NCI-H1694 (cell line): ENCODE measurements at places on chromosomes 12 and 14.
A peak's percentile ranks its signal among the peaks of the same experiment; 100 is the strongest.

GRCh38 chr14:89470401-89470800 lies 53.4 kb upstream of the FOXN3 start:
- no peak for DNase-seq

DNA sequence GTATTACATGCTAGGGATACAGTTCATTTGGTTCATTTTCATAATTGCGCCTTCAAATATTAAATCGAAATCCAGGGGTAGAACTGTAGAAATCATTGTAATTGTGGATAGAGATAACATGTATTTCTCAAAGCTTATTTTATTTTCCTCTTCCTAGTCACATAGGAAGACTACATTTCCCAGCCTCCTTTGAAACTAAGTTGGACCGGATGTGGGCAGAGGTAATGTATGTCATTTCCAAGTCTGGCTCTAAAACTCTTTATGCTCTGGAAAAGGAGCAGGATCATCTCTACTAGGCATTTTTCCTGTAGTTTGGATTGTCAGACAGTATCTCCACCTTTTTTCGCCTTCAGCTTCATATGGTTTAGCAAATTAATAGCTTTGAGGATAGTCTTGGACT lies 70.1 kb upstream of the CRY1 start:
- DNase-seq: no peak

DNA sequence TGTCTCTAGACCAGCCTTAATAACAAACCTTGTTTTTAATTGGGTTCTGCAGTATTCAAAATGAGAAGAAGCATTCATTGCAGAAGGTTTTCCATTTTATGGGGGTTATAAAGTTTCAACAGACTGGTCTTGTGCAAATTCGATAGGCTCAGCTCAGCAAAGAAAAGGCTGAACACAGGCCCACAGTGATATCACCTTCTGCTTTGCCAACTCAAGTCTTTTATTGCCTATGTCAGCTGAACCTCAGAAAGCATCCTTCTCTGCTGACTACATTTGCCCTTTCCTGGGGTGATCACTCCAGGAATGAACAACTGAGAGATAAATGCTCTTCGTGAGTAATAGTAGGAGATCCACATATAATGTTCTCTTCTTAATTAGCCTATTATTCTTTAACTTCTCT lies 134.5 kb upstream of the CCDC175 start:
- no peak for DNase-seq

GRCh38 chr12:108457006-108457733 lies 57.9 kb upstream of the FICD start:
- peak; percentile 70 for DNase-seq

DNA sequence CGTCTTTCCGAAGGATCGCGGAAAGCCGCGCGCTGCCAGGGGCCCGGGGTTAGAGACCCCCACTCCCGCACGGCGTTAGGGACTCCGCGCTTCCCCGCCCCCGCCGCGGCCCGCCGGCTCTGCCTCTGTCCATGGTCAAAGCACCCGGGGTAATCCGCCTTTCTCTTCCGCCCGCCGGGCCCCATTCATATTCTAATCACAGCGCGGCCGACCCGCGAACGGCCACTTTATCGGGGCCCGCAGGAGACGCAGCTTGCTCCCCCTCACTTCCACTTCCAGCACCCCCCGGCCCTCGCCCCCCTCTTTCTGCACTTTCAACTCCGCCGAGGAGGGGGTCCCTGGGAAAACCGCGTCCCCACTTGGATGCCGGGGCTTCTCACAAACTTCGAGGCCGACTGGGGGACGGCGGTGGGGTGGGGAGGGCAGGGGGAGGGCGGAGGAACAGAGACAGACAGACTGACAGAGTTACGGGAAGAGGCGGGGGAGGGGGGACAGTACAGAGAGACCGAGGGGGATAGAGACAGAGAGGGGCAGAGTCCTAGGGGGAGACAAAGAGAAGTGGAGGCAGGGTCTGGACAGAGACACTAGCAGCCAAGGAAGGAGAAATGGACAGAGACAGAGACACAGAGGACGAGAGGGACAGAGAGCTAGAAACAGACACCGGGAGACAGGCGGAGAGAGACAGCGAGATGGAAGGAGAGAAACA lies 1.1 kb upstream of the RFX4 start:
- no peak for DNase-seq

DNA sequence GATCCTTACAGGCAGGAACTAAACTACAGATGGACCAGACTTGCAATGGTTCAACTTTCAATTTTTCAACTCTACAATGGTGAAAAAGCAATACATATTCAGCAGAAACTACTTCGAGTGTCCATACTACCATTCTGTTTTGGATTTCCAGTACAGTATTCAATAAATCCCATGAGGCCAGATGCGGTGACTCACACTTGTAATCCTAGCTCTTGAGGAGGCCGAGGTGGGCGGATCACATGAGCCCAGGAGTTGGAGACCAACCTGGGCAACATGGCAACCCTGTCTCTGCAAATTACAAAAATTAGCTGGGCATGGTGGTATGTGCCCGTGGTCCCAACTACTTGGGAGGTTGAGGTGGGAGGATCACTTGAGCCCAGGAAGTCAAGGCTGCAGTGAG lies 336.1 kb downstream of the MED13L start:
- DNase-seq: no peak

GRCh38 chr14:104632781-104633180 lies 28.2 kb upstream of the TMEM179 start:
- no peak for DNase-seq

DNA sequence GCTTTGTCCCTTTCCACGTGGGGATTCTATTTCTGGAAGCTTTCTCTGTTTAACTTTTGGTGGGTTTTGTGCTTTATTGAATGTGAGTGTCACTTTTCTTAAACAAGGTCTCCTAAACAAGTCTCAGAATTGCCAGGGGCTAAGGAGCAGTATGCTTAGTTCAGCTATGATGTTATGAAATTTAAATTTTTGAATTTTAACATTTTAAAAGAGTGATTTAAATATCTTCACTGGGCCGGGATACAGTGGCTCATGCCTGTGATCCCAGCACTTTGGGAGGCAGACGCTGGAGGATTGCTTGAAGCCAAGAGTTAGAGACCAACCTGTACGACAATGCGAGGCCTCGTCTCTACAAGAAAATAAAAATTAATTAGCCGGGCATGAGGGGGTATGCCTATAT lies 276.2 kb downstream of the ERC1 start:
- DNase-seq: no peak

- no peak for DNase-seq
Measured at GRCh38 chr12:22578328-22578727, 34.0 kb upstream of the C2CD5 start.

DNA sequence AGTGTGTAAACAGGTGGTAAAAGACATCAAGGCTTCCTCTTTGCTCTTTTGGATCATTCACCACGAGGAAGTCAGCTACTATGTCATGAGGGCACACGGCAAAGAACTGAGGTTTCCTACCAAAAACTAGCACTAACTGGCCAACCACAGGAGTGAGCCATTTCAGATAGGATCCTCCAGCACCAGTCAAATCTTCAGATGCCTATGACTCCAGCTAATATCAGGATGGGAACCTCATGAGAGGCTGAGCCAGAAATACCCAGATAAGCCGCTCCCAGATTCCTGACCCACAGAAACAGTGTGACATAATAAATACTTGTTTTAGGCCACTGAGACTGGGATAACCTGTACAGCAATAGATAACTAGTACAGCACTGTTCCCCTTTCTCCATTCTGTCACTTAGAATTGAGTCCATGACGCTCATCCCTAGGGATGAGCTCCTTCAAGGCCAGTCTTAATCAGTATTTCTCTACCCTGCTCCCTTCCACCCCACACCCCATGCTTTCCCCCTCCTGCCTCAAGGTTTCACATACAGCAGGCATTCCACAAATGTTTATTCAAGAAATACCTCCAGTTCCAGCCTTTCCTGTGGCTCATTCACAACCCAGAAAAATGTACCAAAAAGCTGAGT lies 68.4 kb downstream of the PPM1H start:
- DNase-seq: no peak

DNA sequence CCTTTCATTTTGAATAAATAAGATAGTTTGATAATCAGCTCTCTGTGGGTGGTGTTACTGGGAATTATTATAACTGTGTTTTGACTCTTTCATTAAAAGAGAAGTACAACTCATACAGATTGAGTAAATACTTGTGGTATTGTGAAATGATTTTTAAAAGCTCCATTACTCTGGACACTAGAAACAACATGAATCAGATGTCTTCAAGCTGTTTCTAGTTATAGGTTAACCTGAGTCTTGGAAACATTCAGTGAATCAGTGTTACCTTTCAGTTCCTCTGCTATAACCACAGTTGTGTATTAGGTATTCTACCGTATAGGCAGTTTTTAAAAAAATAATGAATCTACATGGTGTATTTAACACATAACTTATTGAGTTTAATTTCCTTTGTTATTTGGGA lies 128.4 kb upstream of the SSTR1 start:
- DNase-seq: no peak

- DNase-seq: no peak
Measured at GRCh38 chr14:69039288-69039628, 60.2 kb upstream of the ACTN1 start.

DNA sequence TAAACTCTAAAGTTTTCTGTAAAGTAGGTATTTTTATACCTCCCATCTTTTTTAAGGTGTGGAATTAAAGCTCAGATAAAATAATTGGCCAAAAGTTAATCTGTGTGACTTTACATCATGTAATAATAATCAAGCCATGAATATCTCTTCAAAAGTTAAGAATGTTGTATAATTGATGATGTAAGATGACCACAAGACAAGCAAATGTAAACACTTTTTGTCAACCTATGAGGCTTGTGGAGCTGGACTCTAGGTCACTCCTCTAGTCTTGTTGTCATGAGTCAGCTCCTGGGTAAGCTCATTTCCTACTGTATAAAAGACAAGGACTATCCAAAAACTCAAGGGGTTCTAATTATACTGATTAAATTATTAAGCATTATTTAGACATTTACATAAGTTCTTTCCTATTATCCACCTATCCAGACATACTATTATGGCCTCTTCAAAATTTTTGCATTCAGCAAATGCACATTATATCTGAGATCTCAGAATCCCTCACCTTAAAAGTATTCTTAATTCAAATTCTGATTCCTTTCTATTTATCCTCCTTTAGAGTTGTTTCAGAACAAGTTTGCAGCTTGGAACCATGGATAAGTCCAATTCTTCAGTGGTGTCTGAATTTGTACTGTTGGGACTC lies at the start of gene OR4K5:
TSS of gene OR4K5 (plus strand) at position 587 of the 637 bp plus-strand sequence. CDS start at position 587, 0 bp downstream.
- DNase-seq: no peak

GRCh38 chr12:75917083-75917482 lies 114.5 kb downstream of the PHLDA1 start:
- DNase-seq: no peak

DNA sequence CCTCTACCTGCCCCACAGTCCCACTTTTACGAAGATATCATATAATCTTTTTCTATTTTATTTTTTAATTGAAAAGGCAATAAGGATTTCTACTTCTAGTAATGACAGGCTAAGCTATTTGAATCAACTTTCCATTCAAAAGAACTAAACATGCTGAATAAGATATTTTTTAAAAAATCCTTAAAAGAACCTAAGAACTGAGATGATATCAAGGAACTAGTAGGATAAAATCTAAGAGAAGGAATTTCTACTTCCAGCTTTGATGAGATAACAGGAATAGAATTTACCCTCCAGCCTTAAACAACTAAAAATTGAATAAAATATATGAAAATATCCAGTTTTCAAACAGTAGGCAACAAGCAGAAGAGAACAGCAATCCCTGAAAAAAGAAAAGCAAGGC lies 69.0 kb downstream of the TMEM116 start:
- no peak for DNase-seq

DNA sequence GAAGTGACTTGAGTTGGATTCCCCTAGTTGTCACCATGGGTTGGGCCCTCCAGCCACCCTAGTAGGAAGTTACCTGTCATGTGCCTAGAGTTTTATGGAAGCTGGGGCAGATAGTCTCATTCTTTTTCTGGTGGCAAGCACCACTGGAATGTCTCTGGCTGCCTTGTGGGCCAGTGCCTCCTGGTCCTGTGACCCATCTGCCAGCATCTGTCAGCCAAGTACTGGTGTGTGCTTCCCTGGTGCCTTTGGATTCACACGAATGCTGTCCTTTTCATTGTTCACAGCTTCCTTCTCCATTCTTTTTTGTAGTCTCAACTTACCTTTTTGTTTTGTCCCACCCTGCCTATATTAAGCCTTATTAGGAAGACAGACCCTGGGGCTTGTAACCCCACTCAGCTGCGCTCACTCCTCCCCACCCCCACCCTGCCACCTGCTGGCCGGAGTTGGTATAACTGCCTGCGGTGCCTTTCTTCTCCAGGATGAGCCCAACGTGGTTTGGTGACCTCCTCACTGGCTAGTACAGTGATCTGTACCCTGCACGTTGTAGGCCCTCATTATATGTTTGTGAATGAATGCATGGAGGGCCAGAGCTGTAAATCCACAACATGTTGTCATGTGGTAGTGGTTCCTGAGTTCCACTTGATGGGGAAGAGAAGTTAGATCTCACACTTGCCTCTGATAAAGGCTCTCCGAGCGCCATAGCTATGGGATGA lies 125.7 kb downstream of the TSPAN9 start:
- DNase-seq: peak; percentile 82

DNA sequence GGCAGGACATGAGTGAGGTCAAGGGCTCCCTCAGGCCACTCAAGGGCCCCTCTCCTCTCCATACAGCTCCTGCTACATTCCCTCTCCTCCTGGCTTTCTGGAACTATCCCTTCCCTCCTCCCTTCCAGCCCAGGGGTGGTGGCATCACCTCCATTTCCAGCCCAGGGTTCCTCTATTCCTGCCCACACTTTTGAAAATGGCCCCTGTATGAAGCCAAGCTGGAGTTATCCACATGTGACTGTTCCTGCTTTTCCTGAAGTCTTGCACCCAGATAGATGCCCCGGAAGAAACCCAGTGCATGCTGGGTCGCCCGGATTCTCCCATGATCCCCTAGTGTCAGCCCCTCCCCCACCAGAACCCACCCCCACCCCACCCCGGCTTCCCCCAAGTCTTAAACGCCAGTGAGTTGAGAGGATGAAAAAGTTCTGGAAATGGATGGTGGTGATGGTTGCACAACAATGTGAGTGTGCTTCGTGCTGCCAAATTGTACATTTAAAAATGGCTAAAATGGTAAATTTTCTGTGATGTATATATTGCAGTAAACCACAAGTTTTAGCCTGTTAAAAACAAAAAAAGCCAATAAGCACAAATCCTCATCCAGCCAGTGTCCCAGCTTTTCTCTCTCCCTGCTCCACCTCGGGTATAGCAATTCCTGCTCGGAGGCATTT lies 136.9 kb downstream of the SCARB1 start:
- DNase-seq: no peak
